Right cardiac atrium (tissue), 5 donors: ENCODE measurements at places on chromosomes 5 and 9.

DNA sequence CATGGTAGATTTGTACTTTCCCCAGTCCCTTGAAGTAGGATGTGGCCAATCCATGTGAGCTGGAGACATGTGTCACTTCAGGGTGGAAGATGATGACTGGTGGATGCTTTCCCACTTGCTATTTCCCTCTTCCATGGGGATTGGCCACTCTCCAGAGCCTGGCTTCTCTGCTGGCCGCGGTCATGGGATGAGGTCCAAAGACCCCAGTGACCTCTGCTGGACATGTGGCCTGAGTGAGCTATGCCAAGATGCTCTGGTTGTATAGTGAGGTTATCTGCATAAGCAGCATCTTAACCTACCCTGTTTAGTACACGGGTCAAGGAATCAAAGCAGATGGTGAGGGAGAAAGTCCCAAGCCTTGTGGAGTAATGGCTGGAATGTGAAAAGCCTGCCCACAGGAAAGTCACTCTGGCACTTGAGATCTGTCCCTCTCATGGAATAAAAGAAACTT is 47.1 kb downstream of the SH3PXD2B start:
- peak; percentile 41 for DNase-seq

- no peak for DNase-seq
These were observed 1.9 kb upstream of the GRIN1 start for GRCh38 chr9:137136881-137137607.

DNA sequence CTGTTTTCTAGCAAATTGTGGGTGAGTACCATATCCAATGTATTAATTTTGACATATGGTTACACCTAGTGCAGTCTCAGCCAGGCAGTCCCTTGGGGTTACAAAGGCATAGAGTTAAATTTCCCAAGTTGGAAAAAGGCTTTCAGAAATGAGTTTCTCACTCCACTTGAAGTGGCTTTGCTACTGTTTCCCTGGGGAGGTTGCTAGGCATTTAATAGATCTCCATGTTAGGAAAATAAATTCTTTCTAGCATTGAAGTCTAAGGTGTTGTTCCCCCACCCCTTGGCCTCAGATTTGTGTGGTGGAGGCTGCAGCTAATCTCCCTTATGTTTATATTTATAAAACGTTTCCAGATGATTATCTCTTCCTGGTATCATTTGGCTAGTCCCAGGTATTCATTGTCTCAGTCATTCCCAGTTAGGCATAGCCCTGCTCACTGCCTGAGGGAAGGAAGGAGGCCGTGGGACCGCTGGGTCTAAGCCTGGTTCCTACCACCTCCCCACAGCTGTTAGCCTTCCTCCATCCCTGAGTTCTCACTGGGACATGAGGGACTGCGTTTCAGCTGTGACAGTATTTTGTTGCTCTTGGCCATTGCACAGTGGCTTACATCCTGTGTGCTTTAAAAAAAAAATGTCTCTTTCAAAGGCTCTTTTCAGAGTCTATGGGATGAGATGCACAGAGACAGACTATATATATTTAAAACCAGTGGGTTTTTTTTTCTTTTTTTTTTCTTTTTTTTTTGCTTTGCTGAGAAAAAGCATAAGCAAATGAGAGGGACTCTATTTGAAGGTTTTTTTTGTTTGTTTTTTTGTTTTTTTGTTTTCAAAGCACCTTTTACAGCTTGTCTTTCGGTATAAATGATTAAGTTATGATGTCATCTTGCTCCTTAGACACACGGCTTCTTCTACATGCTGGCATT is 121.5 kb downstream of the MAST4 start:
- DNase-seq = no peak

GRCh38 chr5:178602752-178603151 is 12.6 kb upstream of the COL23A1 start:
- no peak for DNase-seq

DNA sequence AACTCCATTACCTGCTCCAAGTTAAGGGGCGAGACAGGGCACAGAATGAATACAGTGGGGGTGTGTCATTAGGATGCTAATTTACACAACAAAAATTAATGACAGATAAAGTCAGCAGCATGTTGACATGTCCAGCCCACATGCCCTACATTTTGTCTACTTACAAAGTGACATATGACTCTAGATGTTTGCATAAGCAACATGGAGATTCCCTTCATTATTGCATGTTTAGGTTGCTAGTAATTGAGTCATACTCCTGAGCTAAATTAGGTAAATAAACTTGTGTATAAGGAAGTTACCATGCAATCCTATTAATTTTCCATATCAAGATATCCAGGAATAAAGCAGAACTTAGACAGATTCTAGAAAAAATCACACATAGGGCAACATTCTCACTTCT is 232.2 kb downstream of the PDE4D start:
- no peak for DNase-seq

GRCh38 chr9:32965999-32966722 is 35.3 kb downstream of the APTX start:
- DNase-seq = no peak

- no peak for DNase-seq
These were observed 59.5 kb downstream of the RORB start for GRCh38 chr9:74556685-74557084.

- DNase-seq = no peak
These were observed 11.5 kb downstream of the LARP1 start for GRCh38 chr5:154766558-154767281.

GRCh38 chr5:100722657-100723056 is 180.4 kb downstream of the ST8SIA4 start:
- no peak for DNase-seq

DNA sequence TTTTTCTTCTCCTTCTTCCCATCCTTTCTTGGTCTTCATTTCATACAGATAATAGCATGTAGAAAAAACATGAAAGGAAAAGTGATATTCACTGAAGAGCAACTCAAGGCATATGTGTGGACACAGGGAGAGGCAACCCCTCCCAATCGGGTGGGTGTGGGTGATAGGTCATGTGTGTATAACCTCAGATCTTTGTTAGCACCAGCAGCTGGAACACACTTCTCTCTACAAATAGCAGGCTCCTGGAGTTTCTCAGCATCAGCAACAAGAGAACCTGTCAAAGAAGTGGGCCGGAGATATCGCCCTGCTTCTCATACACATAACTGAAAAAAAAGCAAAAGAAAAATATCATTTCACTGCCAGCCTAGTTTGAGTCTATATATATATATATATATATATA is 426.4 kb downstream of the DTWD2 start:
- DNase-seq = no peak

GRCh38 chr5:26495437-26495836 is 542.9 kb downstream of the CDH9 start:
- no peak for DNase-seq

GRCh38 chr9:8680658-8681057 is 881.1 kb upstream of the DMAC1 start:
- no peak for DNase-seq

DNA sequence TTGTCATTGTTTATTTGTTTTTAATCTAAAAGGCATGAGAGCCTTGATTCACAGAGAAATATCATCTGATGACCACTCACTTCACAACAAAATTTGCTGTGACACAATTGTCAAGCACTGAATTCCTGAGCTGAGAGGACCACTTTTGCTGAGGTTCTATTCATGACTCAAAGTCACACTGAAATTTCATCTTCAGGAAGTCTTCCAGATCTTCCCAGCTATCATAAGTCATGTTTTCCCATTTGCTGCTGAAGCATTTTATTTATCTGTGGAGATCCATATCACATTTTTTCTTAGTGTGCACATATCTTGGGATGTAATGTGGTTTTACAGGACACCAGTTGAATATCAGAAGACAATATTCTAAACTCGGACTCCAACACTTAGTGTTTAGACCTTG is 255.1 kb upstream of the TRIM32 start:
- no peak for DNase-seq

DNA sequence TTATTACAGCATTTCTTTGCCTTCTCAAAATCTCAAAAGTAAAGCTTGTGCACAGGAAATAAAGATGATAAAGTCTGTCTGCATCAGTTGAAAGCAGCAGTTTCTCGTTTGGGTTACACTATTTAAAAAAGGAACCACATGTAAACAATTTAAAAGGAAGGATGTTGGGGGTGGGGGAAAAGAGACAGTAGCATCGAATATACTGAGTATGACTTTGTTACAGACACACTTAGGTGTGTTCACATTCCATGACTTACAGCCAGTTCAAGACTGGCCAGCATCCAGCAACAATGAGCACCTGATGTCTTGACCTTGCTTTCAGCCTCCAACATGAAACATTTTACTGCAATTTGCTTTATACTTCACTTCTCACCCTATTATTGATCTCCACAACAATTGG is 8.7 kb downstream of the GAPT start:
- no peak for DNase-seq

GRCh38 chr5:77356740-77357139 is 135.4 kb downstream of the WDR41 start:
- no peak for DNase-seq

DNA sequence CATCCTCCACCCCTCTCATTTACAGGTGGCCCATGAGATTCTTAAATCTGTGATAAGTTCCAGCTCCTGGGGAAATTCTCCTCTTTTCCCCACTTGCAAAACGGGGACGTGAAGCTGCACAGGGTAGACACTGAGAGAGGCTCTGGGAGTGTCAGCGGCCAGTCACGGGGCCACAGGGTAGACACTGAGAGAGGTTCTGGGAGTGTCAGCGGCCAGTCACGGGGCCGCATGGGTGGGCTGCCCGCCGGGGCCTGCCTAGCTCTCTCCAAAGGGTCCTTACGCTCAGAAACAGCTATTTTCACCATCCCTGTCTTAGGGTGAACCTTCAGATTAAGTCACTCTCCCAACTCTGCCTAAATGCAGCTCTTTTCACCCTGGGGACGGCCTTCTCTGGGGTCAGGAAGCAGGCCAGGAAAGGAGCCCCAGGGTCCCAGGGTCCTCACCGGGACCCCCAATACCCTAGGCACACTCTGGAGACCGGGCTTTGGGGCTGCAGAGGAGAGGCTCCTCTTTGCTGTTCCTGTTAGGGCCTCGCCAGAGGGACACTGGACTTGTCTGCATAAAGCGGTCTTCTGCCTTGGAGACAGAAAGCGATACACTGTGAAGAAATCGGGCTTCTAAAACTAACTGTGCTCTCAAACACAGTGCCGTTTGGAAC is 1.5 kb downstream of the FAM78A start:
- peak; percentile 50 for DNase-seq

GRCh38 chr9:130833031-130833990 is 1.7 kb upstream of the ABL1 start:
- DNase-seq = no peak

GRCh38 chr5:150503977-150504620 is 3.8 kb upstream of the NDST1 start:
- peak; percentile 82 for DNase-seq

DNA sequence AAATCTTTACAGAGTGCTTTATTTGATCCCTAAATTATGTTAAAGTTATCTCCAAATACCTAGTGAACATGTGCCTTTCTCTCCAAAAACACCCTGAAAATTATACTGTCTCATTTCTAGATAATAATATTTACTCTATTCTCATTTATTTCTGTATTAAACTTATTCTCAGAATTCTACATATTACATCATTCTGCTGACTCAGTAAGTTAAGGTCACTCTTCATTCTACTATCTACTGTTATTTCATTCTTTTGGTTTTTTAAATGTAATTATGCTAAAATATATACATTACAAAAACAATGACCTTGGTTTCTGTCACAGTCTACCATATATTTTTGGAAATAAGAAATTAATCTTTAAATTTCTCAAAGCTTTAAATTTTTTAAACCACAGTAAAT is 96.2 kb downstream of the RICTOR start:
- no peak for DNase-seq

GRCh38 chr5:76290321-76290757 is 112.7 kb upstream of the IQGAP2 start:
- no peak for DNase-seq

DNA sequence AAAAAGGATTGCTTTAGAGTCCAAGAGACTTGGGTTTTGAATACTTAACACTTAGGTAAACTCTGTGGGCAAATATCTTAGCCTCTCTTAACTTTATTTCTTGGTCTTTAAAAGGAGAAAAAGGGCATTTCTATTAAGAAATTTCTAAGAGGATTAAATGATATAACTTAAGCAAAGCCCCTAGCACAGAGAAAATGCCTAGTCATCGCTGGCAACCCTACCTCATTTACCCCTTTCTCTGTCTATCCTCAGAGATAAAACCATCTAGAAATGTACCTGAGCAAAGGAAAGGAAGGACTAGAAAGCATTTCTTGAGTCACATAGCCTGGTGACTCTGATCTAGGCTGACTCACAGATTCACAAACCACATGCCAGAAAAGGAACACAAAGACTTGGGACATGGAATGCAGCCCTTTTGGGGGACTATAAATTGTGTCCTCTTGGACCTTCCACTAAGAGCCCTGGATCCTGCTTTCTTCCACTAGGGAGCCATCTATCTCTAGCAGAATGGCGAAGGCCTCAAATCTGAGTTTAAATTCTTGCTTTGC is 120.6 kb downstream of the FOXD1 start:
- no peak for DNase-seq

DNA sequence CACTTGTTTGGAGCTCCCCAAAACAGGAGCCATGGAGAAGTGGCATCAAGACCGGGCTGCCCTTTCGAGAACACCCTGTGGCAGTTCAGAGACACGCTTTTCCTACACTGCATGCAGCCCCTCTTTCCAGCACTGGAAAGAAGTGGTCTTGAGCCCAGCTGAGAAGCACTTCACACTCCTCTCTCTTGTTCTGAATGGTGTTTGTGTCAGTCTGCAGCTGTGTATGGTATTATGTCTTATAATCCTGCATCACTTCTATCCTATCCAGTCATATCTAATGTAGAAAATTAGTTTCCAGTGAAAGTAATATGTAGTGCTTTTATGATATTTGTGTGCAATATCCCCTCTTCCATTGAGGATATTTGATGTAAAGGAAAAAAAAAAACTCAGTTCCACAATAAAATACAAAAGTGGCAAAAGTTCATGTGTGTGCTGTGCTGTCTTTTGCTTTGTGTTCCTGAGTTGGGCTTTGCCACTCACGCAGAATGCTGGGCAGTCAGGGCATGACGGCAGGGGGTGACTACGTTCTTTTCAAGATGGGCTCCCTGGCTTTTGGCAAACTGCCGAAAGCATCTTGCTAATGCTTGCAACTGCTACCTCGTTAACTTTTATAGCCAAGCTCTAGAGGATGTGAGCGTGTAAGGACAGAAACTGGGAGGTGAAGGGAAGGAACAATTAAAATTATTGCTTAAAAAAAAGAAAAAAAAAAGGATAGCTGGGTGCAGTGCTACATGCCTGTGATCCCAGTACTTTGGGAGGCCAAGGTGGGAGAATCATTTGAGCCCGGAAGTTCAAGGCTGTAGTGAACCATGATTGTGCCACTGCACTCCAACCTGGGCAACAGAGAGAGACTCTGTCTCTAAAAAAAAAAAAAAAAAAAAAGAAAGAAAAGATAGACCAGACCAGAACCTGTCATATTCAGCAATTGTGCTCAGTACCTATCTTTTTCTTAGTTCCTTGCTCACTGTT is 102.2 kb downstream of the MAP1B start:
- DNase-seq = no peak
